Astrocyte (in vitro differentiated cells and primary cell): ENCODE measurements at places on chromosomes 2 and 18. TPM values are rescaled to one million over a fixed set of nuclear protein-coding genes. Genes with fewer than 3 reads are reported as not detected.

The HRH4 gene
- total RNA-seq = 0.17 and 0.25 TPM in 2 replicates

The NYAP2 gene
- total RNA-seq = 0.14 and 0.19 TPM in 2 replicates

The LYPD6 gene
- total RNA-seq = 1.1 and 1.4 TPM in 2 replicates

The FBXO36 gene
- 1.9 and 2.8 TPM in 2 replicates for total RNA-seq

The POTEJ gene
- not detected in 2 replicates for total RNA-seq

The RELCH gene
- 23.2 and 26.6 TPM in 2 replicates for total RNA-seq

The DSC2 gene
- 39.4 and 48.7 TPM in 2 replicates for total RNA-seq

The ZNF396 gene
- total RNA-seq = 1.3 and 1.4 TPM in 2 replicates

The RSAD2 gene
- total RNA-seq = 9.5 and 11.8 TPM in 2 replicates

The SLC9A4 gene
- total RNA-seq = 0.07 and 0.09 TPM in 2 replicates

DNA sequence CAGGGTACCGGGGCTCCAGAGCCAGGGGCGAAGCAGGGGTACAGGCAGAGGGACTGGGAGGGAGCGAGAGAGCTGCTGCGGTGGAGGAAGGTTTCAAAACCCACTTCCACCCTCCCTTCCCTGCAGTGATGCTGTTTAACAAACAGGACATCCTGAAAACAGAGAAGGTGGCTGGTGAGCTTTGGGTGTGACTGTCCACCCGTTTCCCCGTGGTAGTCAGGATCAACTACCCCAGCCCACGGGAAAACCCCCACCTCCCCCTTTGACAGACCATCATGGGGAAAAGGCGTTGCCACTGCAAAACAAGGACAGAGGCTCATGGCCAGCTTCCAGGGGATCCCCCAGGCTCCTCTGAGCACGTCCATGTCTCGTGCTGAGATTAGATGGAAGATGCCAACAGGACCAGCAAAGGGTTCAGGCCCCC, 12.9 kb downstream of the TMEM185B start:
- H3K4me1 ChIP-seq = no peaks in the 10 kb centered on the region
- H3K27me3 ChIP-seq = no peaks in the 10 kb centered on the region
- no peak for DNase-seq
- H3K27ac ChIP-seq = no peak overlapping the region

GRCh38 chr18:59885579-59886163, 14.1 kb upstream of the PMAIP1 start:
- peak overlapping the region; percentile 12 for H3K4me3 ChIP-seq
- H3K27me3 ChIP-seq = no peaks in the 10 kb centered on the region
- H3K36me3 ChIP-seq = no peaks in the 10 kb centered on the region
- H3K4me1 ChIP-seq = peaks cover 33% of the 10 kb centered on the region
- peak overlapping the region; percentile 91 for H3K27ac ChIP-seq

DNA sequence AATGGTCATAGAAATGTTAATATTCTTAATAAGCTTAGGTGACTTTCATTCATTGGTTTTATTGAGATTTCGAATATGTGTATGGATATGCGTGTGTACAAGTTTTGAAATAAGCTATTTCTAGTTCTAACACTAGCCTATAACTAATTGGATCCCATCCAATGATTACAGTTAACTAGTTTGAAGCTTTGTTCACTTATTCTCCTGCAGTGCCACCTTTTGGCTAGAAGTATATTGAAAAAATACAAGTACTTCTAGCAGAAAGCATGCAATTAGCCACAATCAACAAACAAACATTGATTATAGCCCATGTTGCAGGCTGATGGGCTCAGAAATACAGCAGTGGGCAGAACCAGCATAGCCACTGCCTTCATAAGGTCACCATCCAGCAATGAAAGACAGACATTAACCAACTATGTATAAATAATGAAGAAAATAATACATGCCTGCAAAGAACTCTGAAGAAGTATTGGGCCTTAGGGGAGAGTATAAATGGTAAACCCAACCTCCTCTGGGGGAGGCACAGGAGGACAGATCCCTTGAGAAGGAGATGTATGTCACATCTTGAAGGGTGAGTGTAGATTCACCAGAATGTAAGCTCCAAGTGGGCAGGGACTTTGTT, 5.1 kb upstream of the PIEZO2 start:
- no peaks in the 10 kb centered on the region for H3K36me3 ChIP-seq
- H3K4me3 ChIP-seq = no peak overlapping the region
- peak; percentile 27 for DNase-seq
- no peak overlapping the region for H3K27ac ChIP-seq
- H3K4me1 ChIP-seq = no peaks in the 10 kb centered on the region

- DNase-seq = peak; percentile 79
- peaks cover 6% of the 10 kb centered on the region for H3K36me3 ChIP-seq
- no peak overlapping the region for H3K4me3 ChIP-seq
- H3K27ac ChIP-seq = peak overlapping the region; percentile 78
- H3K27me3 ChIP-seq = no peaks in the 10 kb centered on the region
These were observed 108.7 kb downstream of the FEZ2 start for GRCh38 chr2:36489281-36489680.

DNA sequence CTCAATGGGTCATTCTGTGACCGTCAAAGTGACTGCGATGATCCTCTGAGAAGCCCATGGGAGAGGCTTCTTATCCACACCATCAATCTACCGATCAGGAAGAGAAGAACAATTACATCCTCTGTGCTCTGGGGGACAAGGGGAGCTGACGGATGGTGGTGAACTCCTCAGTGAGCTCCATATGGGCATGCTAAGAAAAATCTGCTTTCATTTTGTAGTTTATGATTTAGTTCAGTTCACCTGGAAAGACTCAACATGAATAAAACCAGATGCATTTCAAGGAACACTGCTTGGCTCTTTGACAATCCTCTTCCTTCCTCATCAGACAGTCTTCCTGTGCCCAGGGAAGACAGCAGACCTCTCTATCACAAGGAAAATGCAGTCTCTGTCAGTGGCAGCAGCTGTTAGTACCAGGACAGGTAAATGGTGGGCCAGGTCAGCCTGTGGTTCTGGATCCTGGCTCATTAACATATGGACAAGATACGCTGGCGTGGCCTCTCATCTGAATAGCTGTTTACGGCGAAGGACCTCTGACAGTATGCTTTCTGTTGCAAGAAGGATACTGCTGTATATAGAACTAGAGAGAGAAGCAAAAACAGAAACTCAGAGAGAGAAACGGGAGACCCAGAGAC, 176.9 kb downstream of the BCL2 start:
- no peak overlapping the region for H3K4me3 ChIP-seq
- H3K27ac ChIP-seq = no peak overlapping the region
- H3K27me3 ChIP-seq = peaks cover 4% of the 10 kb centered on the region
- H3K36me3 ChIP-seq = no peaks in the 10 kb centered on the region

GRCh38 chr2:108617617-108618016, 83.3 kb downstream of the LIMS1 start:
- no peaks in the 10 kb centered on the region for H3K36me3 ChIP-seq
- H3K4me1 ChIP-seq = peaks cover 33% of the 10 kb centered on the region
- H3K27me3 ChIP-seq = no peaks in the 10 kb centered on the region
- no peak for DNase-seq
- H3K27ac ChIP-seq = no peak overlapping the region
- no peak overlapping the region for H3K4me3 ChIP-seq

DNA sequence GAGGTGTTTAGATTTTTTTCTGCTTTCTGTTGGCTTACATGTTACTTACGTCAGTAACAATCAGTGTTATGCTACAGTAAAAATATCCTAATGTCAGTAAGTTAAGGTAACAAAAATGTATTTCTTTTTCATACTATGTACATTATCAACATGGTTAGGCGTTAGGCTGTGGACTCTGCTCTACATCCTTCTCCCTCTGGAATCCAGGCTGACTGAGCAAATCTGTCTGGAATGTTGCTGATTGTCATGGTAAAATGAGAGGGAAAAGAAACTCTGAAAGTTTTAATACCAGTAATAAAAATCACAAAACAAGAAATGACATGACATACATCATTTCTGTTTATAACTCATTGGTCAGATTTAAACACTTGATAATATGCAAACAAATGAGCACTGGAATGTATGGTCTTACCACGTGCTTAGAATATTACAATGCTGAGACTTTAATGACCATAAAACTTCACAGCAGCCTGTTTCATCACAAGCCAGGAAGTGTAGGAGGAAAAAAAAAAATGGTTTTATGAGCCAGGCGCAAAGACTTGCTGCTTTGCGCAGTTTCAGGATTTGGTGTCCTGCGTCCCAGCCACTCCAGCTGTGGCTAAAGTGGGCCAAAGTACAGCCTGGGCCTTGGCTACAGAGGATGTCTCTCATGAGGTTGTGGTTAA, 252.4 kb downstream of the FSIP2 start:
- H3K27me3 ChIP-seq = no peaks in the 10 kb centered on the region
- DNase-seq = peak; percentile 38
- no peaks in the 10 kb centered on the region for H3K36me3 ChIP-seq
- no peak overlapping the region for H3K27ac ChIP-seq
- H3K4me3 ChIP-seq = no peak overlapping the region

DNA sequence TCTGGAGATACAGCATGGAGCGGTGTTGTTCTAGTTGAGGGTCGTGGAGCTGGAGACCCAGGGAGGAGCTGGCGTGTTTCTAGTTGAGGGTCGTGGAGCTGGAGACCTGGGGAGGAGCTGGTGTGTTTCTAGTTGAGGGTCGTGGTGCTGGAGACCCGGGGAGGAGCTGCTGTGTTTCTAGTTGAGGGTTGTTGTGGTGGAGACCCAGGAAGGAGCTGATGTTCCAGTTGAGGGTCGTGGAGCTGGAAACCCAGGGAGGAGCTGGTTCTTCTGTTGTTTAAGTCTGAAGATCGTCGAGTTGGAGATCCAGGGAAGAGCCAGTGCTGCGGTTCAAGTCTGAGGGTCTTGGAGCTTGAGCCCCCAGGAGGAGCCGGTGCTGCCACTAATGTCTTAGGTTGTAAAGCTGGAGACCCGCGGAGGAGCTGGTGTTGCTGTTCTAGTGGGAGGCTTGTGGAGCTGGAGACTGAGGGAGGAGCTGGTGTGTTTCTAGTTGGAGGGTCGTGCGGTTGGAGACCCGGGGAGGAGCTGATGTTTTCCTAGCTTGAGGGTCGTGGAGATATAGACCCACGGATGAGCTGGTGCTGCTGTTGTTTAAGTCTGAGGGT, 155.3 kb downstream of the RTP5 start:
- peaks cover 56% of the 10 kb centered on the region for H3K27me3 ChIP-seq
- H3K4me1 ChIP-seq = no peaks in the 10 kb centered on the region
- DNase-seq = no peak
- H3K36me3 ChIP-seq = no peaks in the 10 kb centered on the region

GRCh38 chr2:162564140-162564539, 220.2 kb downstream of the GCA start:
- H3K4me1 ChIP-seq = no peaks in the 10 kb centered on the region
- H3K36me3 ChIP-seq = no peaks in the 10 kb centered on the region
- H3K4me3 ChIP-seq = no peak overlapping the region
- H3K27ac ChIP-seq = no peak overlapping the region
- no peaks in the 10 kb centered on the region for H3K27me3 ChIP-seq

GRCh38 chr2:98558852-98559530, 49.3 kb downstream of the COA5 start:
- no peak overlapping the region for H3K27ac ChIP-seq
- no peak overlapping the region for H3K4me3 ChIP-seq
- peaks cover 4% of the 10 kb centered on the region for H3K36me3 ChIP-seq
- peaks cover 17% of the 10 kb centered on the region for H3K4me1 ChIP-seq
- no peaks in the 10 kb centered on the region for H3K27me3 ChIP-seq

DNA sequence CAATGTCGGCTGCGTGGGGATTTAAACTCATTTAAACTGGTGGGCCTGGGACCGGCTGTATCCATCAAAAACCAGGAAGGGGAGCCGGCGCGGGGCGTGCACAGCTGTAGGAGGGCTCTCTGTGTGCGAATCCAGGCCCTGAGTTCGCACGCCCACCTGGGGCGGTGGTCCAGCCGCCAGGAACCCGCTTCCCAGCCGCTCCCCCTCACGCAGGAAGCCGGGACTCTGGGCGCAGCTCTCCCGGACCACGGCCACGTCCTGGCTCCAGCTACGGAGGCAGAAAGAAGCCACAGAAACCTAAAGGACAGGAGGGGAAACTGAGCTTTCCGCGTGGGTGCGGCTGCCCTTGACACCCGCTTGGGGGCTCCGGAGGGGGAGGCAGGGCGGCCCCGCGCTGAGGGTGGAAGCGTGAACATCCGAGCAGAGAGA, 80.6 kb downstream of the GFPT1 start:
- peak overlapping the region; percentile 66 for H3K4me3 ChIP-seq
- DNase-seq = no peak

GRCh38 chr2:15963977-15964670, 23.8 kb downstream of the MYCN start:
- H3K27ac ChIP-seq = no peak overlapping the region
- no peaks in the 10 kb centered on the region for H3K4me1 ChIP-seq
- no peak for DNase-seq
- H3K4me3 ChIP-seq = no peak overlapping the region
- no peaks in the 10 kb centered on the region for H3K27me3 ChIP-seq

DNA sequence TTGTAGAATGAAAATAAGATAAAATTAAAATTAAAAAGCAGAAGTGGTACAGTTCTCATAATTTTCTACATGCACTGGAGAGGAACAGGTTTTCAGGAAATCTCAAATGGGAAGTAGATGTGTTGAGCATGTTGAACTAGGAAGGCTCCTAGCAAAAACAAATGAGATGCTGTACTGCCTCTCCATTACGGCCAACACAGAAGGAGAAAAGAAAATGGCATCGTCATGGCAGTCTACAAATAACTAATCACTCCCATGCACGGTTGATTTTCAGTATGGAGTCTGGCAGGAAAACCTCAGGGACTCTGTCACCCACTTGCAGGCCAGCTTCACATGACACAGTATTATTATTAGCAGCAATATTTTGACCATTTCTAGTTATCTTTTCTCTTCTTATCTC, 278.7 kb downstream of the NRXN1 start:
- H3K4me3 ChIP-seq = no peak overlapping the region
- H3K4me1 ChIP-seq = no peaks in the 10 kb centered on the region
- no peak for DNase-seq

DNA sequence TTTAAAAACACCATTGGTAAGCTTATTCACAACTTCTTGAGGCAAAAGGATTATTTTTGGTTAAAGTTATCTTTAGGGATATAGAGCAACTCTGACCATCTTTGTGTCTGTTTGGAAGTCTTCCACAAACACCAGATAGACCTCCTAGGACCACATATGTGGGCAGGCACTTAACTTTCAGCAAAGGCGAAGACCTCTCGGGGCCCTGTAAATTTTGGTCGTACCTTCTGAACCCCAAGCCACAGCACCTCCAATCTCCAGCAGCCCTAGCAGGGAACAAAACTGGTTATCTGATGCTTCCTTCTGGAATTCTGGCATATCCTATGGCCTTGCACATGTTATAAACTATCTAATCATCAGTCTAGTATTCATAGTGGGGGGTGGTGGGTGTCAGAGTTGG, 114.8 kb downstream of the MBD5 start:
- H3K27me3 ChIP-seq = no peaks in the 10 kb centered on the region
- peaks cover under 1% of the 10 kb centered on the region for H3K4me1 ChIP-seq
- no peaks in the 10 kb centered on the region for H3K36me3 ChIP-seq
- H3K4me3 ChIP-seq = no peak overlapping the region

DNA sequence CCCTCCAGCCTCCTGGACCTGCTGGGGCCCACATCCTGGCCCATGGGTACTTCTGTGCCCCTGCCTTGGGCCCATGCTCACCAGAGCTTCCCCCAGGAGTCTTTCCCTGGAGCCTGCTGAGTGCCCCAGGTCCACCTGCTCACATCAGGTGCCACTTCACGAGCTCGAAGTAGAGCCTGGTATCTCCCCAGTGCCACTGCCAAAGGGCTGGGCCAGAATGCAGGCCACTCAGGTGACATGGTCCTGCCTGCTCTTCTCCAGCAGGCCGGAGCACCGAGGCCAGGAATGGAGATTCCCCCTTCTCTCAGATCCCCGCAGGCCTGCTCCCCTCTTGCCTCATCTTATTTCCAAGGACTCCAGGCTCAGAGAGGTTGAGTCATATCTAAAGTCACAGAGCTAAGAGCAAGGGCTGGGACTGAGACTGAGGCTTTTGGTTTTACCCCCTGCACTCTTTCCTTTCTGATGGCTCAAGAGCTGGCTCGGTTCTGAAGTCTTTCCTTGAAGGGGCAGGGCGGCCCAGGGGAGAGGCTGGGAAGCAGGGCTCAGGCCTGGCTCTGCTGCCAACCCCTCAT, 79.2 kb downstream of the HS1BP3 start:
- no peak overlapping the region for H3K27ac ChIP-seq
- no peak overlapping the region for H3K4me3 ChIP-seq
- no peaks in the 10 kb centered on the region for H3K27me3 ChIP-seq
- no peak for DNase-seq
- no peaks in the 10 kb centered on the region for H3K36me3 ChIP-seq
- peaks cover 34% of the 10 kb centered on the region for H3K4me1 ChIP-seq
